ENCODE measurements at places on chromosomes 13 and 19.

GRCh38 chr19:28396287-28396831 is 816.6 kb downstream of the UQCRFS1 start:
- no peak for DNase-seq

GRCh38 chr13:77386046-77386445 is 59.2 kb upstream of the MYCBP2 start:
- DNase-seq: no peak

DNA sequence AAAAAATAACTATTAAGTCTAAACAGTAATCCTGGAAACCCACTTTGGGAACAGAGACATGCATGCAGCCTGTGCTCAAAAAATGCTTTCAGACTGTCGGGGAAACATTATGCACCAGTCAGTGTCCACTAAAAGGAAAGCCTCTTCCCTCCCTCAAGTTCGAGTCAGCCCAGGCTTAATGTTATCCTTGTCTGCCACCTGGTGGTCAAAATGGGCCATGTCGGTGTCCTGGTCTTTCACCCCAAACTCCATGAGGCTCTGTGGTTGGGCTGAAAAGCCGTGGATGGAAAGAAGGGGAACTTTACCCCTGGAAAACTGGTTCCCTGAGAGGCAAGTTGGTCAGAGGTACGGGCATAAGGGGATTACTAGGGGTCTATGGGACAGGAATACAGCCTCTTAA is 88.4 kb upstream of the ZNF492 start:
- no peak for DNase-seq

GRCh38 chr13:44713788-44714469 is 137.8 kb upstream of the TSC22D1 start:
- peak; percentile 97 for DNase-seq

DNA sequence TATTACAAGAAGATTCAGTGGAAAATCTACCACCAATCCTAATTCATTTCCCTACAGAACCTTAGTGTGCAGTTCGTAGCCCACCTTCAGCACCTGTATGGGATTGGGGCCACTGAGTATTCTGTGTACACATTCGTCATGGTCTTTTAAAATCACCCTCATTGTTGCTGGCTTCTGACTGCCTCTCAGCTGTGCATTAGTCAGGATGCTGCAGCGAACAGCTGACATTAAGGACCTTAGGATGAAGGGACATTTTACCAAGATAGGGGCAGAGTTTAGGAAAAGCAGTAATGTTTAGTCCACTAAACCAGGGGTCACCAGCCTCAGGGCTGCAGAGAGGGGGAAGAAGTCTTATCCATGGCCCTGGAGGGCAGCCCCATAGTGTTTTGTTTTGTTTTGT is 176.5 kb downstream of the COL4A1 start:
- DNase-seq: no peak

- DNase-seq: no peak
These were observed 21.3 kb upstream of the EPHX3 start for GRCh38 chr19:15253513-15253912.

GRCh38 chr19:472005-472858 is 11.4 kb upstream of the SHC2 start:
- no peak for DNase-seq

GRCh38 chr19:9342610-9343304 is 18.8 kb downstream of the ZNF559 start:
- DNase-seq: peak; percentile 5

DNA sequence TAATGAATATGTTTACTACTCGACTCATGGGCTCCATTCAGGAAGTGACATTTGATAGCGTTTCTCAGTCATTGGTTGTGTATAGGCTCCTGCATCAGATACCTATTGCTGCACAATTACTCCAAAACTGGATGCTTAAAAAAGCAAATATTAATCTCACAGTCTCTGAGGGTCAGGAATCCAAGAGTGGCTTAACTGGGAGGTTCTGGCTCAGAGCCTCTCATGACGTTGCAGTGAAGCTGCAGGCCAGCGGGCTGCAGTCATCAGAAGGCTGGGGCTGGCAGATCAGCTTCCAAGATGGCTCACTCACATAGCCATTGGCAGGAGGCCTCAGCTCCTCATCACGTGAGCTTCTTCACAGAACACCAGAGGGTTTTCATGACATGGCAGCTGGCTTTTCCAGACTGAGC is 525.1 kb upstream of the NBEA start:
- DNase-seq: peak; percentile 41

DNA sequence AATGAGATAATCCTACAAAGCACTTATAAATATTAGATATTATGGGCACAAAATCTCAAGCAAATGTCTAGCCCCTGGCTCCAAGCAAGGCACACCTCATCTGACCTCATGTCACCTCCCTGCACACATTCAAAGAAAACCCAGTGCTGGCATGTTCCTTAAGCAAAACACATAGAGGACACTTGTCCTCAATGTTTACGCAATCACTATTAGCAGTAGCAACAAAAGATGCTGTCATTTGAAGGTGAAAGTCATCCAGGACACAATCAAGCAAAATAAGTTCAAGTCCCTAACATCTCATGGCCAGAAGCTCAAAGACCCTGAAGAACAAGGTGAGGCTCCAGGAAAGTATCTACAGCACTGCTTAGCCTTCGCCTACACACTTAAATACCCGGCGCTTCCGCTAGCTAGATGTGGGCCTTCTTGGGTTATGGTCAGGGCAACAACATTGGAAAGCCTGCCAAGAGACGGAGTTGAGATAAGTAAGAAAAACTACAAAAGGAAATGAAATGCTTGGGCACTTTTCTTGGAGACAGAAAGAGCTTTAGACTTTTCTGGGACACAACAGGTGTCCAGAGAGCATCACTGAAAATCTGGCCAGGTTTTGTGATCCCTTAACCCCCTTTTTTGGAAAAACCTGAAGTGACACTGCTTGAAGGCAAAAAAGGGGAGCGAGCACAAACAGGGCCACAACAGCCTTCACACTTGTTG is 85.7 kb downstream of the FOXO1 start:
- no peak for DNase-seq

GRCh38 chr13:50448535-50448998 is 394.9 kb downstream of the DLEU7 start:
- DNase-seq: peak; percentile 46

- peak; percentile 62 for DNase-seq
These were observed 20.9 kb downstream of the COG6 start for GRCh38 chr13:39676315-39676876.

GRCh38 chr13:106529415-106530170 is 5.9 kb downstream of the EFNB2 start:
- peak; percentile 65 for DNase-seq

GRCh38 chr13:106052200-106052767 is 483.2 kb downstream of the EFNB2 start:
- no peak for DNase-seq

DNA sequence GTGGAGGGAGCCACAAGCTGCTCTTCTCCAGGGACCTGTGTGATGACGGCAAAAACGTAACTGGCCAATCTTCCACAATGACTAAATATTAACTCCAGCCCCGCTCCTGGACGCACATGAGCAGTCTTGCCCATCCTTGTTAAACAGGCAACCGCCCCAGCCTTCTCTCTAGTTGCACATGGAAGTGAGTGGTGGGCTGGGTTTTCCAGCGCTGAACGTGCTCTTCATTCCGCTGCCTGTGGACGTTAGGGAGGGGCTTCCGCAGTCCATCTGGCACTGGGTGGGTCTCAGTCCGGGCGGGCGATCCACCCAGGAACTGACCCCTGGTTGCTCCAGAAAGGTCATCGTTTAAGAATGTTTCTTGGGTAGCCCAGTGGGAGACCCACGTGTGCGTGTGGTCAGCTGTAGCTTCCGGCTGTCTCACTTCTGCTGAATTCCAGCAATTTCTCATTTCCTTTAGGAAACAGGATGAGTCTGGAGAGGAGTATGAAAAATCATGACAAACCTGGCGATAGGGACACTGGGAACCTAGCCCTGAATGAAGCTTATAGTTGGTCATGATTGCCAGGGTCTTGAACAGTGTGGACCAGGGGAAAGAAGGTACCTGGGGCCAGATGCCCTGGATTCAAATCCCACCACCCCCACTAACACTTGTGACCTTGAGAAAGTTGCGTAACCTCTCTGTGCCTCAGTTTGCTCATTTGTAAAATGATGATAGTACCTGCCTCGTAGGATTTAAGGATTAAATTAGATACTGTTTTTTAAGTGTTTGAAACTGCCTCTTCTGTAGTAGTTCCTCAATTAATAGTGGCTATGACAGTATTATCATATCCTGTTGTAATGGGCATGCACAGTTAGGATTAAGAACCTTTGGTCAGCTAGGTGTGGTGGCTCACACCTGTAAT is 92.6 kb downstream of the SIPA1L3 start:
- peak; percentile 91 for DNase-seq

GRCh38 chr13:95067303-95067702 is 233.9 kb downstream of the ABCC4 start:
- DNase-seq: no peak

GRCh38 chr13:24709186-24709913 is 29.1 kb downstream of the ATP12A start:
- no peak for DNase-seq

DNA sequence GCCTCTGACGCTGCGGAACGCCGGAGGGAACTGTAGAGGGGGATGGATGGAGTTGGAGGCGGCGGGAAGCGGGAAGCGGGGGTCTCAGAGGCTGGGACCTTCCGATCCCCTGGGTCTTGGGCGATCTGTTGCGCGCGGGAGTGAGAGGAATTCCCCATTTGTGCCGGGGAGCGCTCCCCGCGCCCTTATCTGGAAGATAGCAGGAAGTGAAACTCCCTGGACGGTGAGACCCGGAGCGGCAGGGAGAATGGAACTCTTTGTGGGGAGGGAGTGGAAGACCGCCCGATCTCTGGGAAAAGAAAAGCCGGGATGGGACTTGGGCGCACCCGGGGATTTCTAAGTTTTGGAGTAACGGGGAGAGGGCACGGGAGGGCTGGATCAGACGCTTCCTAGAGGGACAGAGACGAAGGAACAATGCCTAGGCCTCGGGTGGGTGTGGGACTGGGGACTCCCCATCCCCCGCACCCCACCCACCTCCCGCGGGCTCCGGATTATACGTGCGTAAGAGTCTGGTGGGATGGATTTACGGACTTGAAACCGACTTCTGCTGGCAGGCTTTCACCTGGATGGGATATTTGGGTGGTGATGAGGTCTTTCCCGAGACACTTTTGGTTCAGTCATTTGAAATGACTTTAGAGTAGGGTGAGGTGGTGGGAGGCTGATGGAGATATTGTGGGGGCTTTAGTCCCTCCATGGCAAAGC is 495 bp downstream of the LSR start:
- DNase-seq: no peak

- DNase-seq: peak; percentile 38
These were observed 536.5 kb downstream of the KCTD12 start for GRCh38 chr13:76349700-76350099.

GRCh38 chr19:37948362-37948761 is 41.4 kb downstream of the SIPA1L3 start:
- DNase-seq: no peak

- no peak for DNase-seq
These were observed 73.9 kb downstream of the WTIP start for GRCh38 chr19:34555447-34555846.

DNA sequence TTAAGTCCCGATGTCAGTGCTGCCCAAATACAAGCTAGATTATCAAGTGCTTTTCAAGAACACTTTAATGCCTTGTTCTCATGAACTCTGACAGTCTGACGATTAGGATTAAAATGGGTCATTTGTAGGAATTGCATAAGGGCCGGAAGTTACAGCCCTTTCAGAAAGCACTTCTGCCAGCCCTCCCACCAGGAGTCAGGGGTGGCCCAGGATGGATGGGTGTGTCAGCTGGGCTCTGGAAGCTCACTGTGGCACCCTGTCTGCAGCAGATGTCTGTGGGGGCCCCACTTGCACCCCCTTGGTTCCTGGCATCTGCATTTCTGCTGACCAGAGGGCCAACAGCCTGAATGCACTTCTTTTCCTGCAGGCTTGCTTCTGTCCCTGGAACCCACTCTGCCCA is 712.7 kb downstream of the UQCRFS1 start:
- DNase-seq: no peak

DNA sequence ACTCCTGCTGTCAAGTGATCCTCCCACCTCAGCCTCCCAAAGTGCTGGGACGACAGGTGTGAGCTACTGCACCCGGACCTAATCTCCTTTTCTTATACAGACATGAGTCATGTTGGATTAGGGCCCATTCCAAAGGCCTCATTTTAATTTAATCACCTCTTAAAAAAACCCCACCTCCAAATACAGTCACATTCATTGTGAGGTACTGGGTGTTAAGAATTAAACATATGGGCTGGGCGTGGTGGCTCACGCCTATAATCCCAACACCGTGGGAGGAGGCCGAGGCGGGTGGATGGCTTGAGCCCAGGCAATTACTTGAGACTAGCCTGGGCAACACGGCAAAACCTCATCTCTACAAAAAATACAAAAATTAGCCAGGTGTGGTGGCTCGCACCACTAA is 46.6 kb downstream of the PIN1 start:
- DNase-seq: no peak

DNA sequence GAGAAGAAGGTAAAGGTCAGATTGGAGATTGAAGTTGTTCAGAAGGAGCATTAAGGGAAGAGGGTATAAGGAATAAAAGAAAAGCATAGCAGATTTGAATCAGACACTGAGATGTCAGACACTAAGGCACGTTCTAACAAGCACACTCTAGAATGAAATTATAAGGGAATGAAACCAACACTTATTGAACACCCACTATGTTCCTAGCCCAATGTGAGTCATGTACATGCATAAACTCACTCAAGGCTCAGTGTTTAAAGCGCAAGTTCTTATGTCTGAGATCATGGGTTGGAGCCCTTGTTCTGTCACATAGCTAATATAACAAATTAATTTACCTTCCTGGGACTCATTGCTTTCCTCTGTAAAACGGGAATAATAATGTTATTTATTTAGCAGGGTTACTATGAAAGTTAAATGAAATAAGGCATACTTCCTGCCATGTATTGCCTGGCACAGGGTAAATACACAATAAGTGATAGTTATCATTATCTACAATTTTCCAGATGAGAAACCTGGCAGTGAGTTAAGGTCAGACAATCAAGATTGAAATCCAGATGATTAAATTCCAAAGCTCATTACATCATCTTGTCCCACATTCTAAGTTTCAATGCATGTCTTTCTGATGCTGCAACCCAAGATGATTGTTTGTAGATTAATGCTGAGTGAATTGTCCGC is 68.3 kb upstream of the DACH1 start:
- no peak for DNase-seq

DNA sequence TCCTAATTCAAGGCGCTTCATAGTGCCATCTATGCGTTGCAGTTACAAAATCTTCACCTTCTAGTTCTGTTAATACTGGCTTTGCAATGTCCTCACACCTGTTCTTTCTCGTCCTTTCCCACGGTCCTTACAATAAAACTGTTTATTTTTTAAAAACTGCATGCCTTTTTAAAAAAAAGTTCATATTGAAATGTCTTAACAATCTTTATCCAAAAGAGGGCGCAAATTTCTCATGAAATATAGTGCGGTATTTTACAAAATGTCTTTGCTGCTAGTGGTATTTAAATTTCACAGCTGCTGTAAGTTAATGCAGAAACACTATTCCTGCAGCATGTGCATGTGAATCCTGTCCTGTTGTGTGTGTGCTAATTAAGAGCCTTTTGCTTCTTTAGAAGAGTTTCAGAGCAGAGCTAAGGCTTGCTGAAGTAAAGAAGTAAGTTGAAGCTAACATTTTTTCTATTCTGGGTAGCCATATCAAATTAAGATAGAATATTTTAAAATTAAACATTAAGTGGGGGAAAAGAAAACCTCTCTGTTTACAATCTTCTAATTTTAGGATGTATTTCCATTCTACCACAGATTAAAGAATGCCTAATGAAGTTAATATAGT is 15.8 kb upstream of the CLDN10 start:
- peak; percentile 44 for DNase-seq

Data from astrocyte of the hippocampus (primary cell).